ENCODE measurements at places on chromosomes 16 and 17.

GRCh38 chr17:77382356-77382911, 241.7 kb downstream of the SEC14L1 start:
- DNase-seq: no peak

DNA sequence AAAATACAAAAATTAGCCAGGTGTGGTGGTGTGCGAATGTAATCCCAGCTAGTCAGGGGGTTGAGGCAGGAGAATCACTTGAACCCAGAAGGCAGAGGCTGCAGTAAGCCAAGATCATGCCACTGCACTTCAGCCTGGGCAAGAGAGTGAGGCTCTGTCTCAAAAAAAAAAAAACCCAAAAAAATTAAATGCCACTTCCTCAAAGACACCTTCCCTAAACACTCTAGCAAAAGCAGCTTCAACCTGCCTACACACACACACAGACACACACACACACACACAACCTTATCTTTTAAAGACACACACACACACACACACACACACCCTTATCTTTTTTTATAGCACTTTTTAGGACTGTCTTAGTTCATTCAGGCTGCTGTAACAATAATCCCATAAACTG, 201.7 kb upstream of the PSMD7 start:
- no peak for DNase-seq

DNA sequence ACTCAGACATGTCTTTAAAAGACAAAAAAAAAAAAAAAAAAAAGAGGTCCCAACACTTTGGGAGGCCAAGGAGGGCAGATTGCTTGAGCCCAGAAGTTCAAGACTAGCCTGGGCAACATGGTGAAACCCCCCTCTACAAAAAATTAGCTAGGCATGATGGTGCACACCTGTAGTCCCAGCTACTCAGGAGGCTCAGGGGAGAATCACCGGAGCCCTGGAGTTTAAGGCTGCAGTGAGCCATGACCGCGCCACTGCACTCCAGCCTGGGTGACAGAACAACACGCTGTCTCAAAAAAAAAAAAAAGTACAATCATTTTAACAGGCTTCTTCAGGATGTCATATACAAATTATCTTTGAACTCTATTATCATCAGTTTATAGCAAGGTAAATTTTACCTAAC, 22.0 kb downstream of the C16orf87 start:
- DNase-seq: no peak

DNA sequence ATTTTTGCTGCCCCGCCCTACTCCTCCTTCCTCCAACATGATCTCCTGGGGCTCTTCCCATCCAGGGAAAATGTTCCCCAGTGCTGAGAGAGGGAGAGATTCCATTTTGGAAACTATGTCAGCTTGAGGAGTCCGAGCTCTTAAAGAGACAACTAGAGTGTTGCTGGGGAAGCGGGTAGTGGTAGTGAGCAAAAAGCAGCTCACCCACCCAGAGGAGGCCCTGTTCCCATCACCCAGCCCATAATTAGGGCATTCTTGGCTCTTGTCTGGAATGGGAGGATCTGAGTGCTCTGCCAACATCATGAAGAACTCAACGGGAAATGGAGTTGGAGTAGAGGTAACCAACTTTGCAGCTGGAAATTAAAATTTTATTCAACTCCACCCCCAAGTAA, 9.1 kb upstream of the MSL1 start:
- no peak for DNase-seq

GRCh38 chr17:80668375-80669148, 123.9 kb downstream of the RPTOR start:
- no peak for DNase-seq
